ENCODE measurements at places on chromosomes 16 and 17.

GRCh38 chr17:5973410-5973809, 96.8 kb upstream of the WSCD1 start:
- no peak for DNase-seq

GRCh38 chr16:19356024-19356952, 61.4 kb upstream of the TMC5 start:
- DNase-seq, result no peak

- no peak for DNase-seq
Measured at GRCh38 chr16:57150682-57151330, 35.0 kb downstream of the PSME3IP1 start.

GRCh38 chr16:71540-72401, 660 bp downstream of the RHBDF1 start:
- no peak for DNase-seq

DNA sequence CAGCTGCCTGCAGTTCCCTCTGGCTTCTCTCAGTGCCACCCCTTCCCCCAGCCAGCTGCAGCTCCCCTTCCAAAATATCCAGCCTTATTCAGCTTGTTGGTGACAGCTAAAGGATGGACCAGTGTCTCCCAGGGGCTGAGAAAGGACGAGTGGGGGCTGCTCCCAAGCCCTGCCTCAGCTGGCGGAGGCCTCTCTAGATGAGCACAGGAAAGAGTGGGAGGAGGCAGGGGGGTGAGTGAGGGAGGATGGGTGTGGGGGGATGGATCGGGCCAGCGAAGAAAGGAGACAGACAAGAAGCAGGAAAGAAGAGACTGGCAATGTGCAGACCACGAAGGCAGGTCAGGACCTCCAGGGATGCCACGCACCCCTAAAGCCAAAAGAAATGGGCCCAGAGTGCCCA, 17.5 kb downstream of the PIPOX start:
- no peak for DNase-seq

GRCh38 chr16:9518051-9518450, 426.6 kb downstream of the HAPSTR1 start:
- no peak for DNase-seq

- DNase-seq, result no peak
Measured at GRCh38 chr17:81492202-81492601, 20.4 kb downstream of the ACTG1 start.

Measured in GM20000 (cell line).